Activated CD4-positive, alpha-beta T cell treated with anti-CD3 and anti-CD28 coated beads for 1 hour (primary cell): ENCODE measurements at places on chromosomes 3 and 15.

- no peak for DNase-seq
Measured at GRCh38 chr15:27705056-27705455, 394.1 kb downstream of the OCA2 start.

GRCh38 chr3:67781218-67781617, 126.8 kb upstream of the SUCLG2 start:
- no peak for DNase-seq

- no peak for DNase-seq
Measured at GRCh38 chr3:126117786-126118185, 33.9 kb upstream of the SLC41A3 start.

GRCh38 chr3:178382449-178383061, 153.7 kb upstream of the KCNMB2 start:
- DNase-seq, result no peak

DNA sequence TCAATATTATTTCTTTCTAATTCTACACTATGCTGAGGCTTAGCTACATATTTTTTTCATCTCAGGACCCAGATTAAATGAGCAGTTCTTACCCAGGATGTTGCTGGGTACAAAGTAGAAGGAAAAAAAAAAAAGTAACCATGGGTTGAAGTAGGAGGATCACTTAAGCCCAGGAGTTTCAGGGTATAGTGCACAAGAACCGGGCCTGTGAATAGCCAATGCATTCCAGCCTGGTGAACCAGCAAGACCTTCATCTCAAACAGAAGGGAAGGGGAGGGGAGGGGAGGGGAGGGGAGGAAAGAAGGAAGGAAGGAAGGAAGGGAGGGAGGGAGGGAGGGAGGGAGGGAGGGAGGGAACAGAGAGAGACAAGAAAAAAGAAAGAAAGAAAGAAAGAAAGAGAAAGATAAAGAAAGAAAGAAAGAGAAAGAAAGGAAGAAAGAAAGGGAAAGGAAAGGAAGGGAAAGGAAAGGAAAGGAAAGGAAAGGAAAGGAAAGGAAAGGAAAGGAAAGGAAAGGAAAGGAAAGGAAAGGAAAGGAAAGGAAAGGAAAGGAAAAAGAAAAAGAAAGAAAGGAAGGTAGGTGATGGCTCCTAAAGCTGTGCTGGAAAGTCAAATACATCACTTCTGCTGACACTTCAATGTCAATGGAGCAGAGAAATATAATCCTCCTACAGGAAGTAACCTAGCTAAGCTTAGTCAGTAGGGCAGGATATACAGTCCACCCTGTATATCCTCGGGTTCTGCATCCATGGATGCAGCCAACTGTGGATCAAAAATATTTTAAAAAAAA, 206.8 kb upstream of the TGFBR2 start:
- no peak for DNase-seq

GRCh38 chr3:107806536-107806935, 283.8 kb downstream of the BBX start:
- no peak for DNase-seq

- no peak for DNase-seq
Measured at GRCh38 chr15:71066983-71067382, 48.3 kb upstream of the THSD4 start.
